Endothelial cell of umbilical vein (primary cell): ENCODE measurements at places on chromosomes 7 and 10. TPM values are rescaled to one million over a fixed set of nuclear protein-coding genes. Genes with fewer than 3 reads are reported as not detected.

DNA sequence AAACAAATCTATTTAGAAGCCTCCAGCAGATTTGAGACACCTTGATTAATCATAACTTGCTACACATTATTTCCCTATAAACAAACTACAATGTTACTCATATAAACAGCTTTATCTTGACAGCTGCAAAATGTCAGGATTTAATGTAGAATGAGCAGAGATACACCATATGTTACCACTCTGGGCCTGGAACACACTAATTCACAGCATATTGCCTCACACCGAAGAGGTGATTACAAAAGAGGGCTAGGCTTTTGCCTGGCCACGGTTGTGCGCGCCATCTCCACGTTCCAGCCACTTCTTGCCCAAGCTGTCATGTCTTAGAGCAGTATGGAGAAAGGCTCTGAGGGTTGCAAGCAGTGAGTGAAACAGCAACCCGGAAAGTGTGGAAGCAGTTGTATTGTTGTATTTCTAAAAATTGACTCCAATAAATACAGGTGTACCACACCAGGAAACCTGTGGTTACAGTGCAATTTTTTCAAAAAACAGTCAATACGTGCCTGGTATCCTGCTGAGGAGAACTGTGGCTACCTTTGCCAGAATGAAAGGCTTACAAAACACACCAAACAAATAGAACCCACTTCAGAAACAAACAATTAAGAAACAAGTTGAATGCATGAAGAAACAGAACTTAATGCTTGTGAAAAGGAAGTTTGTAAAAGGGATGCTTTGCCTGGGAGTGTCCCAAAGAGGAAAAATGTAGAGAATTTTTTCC lies 498.1 kb downstream of the PLXNA4 start:
- no peak for DNase-seq

GRCh38 chr7:138602451-138602850 lies 98.7 kb downstream of the SVOPL start:
- no peak for DNase-seq

GRCh38 chr10:43197834-43198681 lies 59.8 kb downstream of the CSGALNACT2 start:
- no peak for DNase-seq

- DNase-seq: no peak
Measured at GRCh38 chr10:75552171-75552570, 120.7 kb downstream of the LRMDA start.

DNA sequence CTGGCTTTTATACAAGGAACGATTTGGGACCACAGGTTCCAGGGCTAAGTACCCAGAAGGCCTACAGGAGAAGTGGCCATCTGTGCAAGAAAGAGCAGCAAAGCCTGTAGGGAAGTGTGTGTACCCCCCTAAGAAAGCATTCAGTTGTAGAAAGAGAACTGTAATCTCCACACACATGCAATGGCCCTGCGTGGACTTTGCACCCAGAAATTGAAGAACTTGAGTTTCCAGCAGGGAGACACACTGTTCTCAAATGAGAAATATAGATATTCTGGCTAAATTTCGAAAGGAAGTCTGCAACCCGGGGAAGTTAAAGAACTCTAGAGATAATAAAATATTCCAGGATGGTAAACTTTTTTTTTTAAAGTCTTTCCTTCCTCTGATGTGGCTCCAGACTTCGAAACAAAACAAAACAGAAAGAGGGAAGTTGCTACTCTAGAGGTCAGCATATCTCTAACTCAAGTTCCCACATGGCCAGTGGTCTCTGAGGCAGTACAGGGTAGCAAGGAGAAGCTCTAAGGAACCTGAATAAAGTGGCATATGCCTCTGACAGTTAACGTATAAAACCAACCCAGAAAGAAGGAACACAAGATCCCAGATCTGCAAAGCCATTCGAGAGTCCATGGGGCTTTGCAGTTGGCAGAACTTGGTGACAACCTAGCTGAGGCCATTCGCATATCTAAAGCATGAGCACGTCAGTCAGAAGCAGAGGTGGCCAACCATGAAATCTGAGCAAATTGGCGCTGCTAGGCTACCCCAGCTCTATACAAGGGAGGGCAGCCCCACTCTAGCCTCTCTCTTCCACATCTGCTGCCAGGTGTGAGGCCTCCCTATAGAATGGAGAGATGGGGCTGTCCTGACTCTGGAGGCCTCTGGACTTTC lies 56.6 kb downstream of the ELMO1 start:
- peak; percentile 81 for DNase-seq

GRCh38 chr10:44890696-44891563 lies 20.2 kb upstream of the TMEM72 start:
- no peak for DNase-seq

DNA sequence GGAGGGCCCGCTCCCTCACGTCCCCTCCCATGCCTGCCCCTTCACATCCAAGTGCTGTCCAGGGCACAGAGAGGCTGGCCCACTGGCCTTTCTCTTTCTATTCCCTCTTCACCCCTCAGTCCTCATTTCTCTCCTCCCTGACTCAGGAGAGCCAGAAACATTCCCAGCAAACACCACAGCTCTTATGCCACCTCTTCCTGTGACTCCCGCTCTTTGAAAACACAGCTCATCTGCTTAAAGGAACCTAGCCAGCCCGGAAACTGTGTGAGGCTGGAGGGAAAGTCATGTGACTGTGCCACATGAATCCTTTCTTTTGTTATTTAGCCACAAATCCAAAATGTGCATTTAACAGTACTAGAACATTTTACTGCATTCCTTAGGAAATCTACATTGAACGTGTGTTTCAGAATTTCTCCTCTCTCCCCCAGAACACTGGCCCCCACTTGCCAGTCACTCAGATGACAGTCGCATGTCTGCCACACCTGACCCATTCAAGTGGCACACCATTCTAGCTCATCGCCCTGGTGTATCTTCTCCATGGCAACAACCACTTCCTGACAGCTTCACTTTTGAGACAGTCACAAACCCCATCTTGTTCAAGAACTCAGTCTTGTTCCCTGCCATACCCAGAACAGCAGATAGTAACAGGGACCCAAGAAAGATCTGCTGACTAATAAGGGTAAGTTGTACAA lies 42.8 kb downstream of the GRB10 start:
- peak; percentile 46 for DNase-seq

GRCh38 chr10:105834261-105835059 lies 1193.4 kb downstream of the SORCS3 start:
- DNase-seq: no peak

GRCh38 chr7:73519867-73520672 lies 2.0 kb downstream of the BAZ1B start:
- DNase-seq: no peak

The SUN3 gene
- not detected in 2 replicates for total RNA-seq

The CDHR1 gene
- 0.14 and 0.53 TPM in 2 replicates for total RNA-seq

The ANKRD61 gene
- total RNA-seq: 0.35 and 0.53 TPM in 2 replicates

The NUTM2E gene
- total RNA-seq: 0.30 TPM in 1 of 2 replicates, not detected in the other

The ELFN1 gene
- 0.85 and 1.0 TPM in 2 replicates for total RNA-seq

The IFIT1 gene
- total RNA-seq: 0.39 and 0.75 TPM in 2 replicates
